Activated T-cell treated with anti-CD3 and anti-CD28 coated beads, Interleukin-2, amount 50 U/mL, for 72 hours (primary cell): ENCODE measurements at places on chromosomes 2 and 18.
A peak's percentile ranks its signal among the peaks of the same experiment; 100 is the strongest.

- no peak for DNase-seq
Observed at GRCh38 chr2:115369400-115369799, 927.0 kb downstream of the DPP10 start.

GRCh38 chr2:160322320-160322719 lies 122.2 kb upstream of the ITGB6 start:
- peak; percentile 42 for DNase-seq

- no peak for DNase-seq
Observed at GRCh38 chr2:231159306-231159705, 34.5 kb upstream of the HTR2B start.

DNA sequence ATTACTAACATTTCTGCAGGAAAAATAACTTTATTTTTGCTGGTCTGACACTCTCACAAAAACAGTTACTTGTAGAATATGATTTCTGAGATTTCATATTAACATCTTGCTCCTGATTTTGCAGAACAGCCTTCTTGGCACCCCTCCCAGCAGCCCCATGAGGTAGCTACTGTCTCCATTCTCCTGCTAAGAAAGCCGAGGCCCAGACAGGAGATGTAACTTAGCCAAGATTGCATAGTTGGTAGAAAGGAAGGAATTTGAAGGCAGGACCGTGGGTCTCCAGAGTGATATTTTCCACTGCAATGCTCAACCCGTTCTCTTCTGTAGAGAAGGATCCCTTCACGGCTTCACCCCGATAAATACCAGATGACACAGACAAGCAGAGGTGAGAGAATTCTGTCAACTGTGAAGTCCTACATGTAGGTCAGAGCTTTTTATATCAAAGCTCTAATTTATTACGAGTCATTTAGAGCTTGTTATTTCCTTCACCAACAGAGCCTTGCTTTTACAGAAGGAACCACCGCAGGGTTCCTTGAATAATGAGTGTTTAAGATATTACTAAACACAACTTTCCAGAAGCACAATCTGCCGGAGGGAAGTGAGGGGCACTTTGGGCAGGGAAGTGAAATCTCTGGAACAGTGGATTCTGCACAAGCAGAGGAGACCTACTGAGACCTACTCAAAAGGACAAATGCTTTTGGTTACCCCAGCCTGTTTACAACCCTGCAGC lies 48.0 kb upstream of the MYCN start:
- DNase-seq, result no peak

- peak; percentile 19 for DNase-seq
Observed at GRCh38 chr2:231936491-231936890, 10.3 kb upstream of the NPPC start.

DNA sequence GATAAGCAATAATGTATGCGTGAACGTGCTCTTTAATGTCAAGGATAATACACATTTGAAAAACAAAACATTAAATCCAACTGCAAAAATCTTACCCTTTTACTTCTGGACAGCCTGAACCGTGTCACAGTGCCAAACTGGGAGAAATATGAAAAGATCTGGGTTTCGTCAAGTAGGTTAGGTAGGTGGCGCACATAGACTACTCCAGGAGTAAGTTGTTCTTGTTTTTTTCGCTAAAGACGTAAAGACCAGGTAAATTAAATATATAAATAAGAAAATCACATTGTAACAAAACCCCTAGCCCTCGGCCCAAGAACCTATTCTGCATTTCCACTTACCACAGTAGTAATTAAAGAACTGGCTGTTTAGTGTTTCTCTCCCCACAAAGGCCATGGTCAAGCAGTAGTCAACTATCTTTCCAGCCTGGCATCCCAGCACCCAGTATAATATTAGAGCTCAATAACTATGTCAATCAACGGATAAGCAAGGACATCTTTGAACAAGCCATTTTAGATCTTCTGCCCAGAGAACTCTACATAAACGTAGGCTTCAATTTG lies 1.1 kb downstream of the NIFK start:
- DNase-seq, result no peak

GRCh38 chr2:33477473-33478468 lies 1.3 kb downstream of the RASGRP3 start:
- peak; percentile 32 for DNase-seq

DNA sequence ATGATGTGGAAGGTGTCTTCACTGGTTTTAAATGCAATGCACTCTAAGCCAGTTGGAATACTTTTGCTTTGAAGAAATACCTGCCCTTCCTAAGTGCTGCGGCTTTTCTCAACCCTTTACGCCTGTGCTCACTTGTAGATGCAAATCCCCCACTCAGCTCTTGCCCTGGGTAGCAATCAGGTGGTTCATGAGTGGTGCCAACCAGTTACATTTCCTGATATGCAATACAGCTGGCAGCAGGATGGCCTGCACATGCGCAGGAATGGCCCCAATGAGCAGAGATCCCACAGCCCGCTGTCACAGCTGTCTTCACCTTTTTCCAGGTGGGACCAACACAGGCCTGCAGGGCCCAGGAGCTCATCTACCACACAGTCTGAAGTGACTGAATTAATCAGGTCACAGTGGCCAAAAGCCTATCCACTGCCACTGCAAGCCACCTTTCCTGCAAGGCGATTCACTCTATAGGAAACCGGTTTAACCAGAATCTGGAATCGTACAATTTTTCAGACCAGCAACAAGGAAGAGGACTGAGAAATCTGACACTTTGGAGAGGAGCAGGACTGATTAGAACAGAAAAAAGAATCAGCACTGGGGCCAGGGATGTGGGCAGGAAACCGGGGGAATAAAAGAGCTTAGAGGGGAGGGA lies 247.8 kb downstream of the MYT1L start:
- DNase-seq, result no peak

DNA sequence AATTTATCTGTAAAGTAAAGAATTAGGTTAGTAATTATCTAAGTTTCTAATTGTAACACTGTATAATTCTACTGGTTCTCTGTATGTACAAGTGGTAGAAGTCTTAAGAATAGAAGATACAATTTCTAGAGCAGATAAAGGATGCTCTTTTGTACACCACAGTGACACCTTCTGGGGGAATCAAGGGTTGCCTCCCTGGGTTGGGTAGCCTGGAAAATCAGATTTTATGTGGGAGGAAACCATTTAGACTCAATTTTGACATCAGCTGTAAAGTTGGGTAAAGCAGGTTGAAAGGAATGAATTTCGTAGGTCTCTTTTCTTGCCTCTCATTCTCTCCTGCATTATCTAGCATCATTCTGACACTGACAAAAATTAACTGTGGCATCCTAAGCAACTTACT lies 354.8 kb downstream of the DCC start:
- no peak for DNase-seq

DNA sequence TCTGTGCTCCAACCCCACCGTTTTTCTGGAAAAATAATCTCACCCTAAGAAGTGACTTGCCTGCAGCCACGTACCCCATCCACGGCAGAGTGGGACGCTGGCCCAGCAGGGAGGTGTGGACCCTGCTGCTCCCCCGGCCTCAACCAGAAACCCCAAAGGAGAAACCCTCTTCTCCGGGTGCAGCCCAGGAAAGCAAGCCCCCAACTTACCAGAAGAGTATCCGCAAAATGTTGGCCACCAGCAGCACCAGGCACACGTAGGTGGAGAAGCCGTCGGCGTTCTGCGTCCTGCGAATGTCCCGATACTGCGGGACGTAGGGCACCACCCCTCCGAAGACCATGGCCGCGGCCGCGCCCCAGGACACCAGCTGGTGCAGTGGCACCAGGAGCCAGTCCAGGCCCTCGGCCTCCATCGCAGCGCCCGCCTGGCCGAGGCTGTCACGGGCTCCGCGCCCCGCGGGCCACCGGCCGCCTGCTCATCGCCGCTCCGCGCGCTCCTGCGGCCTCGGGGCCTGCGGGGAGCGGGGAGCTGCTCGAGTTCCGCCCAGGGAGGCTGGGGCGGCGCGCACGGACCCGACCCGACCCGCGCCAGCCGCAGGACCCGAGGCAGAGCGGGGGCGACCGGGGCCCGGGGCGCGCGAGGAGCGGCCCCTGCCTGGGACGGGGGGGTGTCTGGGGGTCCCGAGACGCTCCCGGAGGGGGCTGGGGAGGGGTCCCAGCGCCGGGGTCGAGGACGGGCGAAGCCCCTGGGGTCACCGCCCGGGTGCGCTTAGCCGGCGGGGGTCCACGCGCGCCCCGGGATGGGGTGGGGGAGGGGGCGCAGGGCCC lies 725 bp downstream of the SLC66A2 start:
- DNase-seq, result peak; percentile 60

DNA sequence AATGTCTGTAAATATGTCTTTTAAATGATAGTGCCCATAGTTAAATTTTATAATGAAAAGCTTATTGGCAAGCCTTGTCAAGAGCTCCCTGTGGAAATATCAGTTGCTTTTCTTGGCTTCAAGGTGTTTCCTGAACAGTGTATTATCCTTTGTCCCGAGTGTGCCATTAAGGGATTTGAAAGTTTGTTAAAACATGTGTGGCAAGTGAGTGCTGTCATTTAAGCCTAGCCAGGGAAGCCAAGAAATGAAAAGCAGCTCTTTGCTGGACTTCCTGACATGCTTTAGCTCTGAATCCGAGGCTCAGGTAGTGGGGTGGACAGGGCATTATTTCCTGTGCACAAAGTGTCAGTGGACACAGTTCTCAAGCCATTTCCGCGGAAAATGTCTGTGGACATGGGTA lies 111.5 kb downstream of the DIS3L2 start:
- no peak for DNase-seq

GRCh38 chr2:187547353-187547979 lies 6.8 kb downstream of the TFPI start:
- no peak for DNase-seq

DNA sequence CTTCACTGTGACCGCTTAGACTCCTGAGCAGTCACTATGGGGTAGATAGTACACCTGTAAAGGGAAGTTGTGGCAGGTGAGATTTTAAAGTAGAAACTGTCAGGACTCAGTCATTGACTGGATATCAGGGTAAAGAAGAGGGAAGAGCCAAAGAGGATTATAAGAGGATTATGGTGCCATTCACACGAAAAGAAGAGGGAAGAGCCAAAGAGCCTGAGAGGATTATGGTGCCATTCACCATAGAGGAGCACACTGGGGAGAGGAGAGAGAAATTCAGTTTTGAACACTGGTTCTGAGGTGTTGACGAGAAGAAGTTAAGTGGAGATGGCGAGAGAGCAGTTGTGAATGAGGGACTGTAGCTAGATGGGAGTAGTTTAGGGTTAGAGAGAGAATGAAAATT lies 16.9 kb upstream of the KCNJ13 start:
- DNase-seq, result no peak

DNA sequence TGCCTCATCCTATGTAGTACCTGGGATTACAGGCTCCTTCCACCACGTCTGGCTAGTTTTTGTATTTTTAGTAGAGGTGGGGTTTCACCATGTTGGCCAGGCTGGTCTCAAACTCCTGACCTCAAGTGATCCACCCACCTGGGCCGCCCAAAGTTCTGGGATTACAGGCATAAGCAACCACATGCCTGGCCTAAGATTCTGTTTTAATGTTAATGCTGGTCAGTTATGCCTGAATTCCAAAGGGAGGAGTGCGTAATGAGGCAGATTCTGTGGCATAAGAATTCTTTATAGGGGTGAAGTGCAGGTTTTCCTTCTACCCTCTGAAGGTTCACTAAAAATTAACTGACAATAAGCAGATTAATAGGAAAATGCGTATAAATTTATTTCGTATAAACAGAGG lies 1343.8 kb upstream of the LRRTM1 start:
- no peak for DNase-seq

- DNase-seq, result no peak
Observed at GRCh38 chr2:41775366-41776025, 272.3 kb upstream of the PKDCC start.

GRCh38 chr2:106076941-106077340 lies 117.2 kb downstream of the UXS1 start:
- no peak for DNase-seq

- DNase-seq, result peak; percentile 59
Observed at GRCh38 chr2:237968048-237968862, 1.4 kb downstream of the UBE2F start.

DNA sequence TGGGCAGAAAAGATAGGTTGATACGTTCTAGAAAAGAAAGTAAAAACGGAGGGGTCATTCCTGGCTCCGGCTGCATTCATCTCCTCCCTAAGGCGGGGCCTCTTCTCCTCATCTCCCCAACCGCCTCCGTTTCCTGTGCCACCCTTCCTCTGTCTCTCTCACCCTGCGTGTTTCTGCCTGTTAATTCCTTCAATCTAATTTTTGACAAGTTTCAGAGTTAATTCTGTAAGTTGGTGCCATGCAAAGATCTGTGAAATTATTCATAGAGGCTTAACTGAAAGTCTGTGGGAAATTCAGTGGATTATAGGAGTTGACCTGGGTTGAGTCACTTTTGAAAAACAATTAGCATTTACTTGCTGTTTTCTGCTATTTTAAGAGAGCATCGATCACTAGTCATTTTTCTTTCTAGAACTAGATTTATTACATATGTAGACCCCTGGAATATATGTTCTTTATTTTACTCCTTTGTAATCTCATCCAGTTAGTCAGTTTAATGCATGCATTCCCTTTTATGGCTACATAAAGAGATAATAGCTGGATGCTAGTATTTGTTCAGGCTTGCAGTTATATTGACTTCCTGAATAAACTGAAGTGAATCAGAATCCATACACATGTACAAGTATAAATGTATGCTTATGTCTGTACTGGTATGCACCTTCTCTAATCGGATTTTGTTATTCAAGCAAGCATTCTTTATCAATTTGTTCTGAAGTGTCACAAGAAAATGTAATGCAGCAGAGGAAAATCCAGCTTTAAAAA lies 91.1 kb downstream of the EML6 start:
- DNase-seq, result no peak

GRCh38 chr2:142867136-142867535 lies 10.3 kb upstream of the KYNU start:
- DNase-seq, result no peak

- no peak for DNase-seq
Observed at GRCh38 chr2:57160976-57161375, 885.6 kb upstream of the VRK2 start.

DNA sequence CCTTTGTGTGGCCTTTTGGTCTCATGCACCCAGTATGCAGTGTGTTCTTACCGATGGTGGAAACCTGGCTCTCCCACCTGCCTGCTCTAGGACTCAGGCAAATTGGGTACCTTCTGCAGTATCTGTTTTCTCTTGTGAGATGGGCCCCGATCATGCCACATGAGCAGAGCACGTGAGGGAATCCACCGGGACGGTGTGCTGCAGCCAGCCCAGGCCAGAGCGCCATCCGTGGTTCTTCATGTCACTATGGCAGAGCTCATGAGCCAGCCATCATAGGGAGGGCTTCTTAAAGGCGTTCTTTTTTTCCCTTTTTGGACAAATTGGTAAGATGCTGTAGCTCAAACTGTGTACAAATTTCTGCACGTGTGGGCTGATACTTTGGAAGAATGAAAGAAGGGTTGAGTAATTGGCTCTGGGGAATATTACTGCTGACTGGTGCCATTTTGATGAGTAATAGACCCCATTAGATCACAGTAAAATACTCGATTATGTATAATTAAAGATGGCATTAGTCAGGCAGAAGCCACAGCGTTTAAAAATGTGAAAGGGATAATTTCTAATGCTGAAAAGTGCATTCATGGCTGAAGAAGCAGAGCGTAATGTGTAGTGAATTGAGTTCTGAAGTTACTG lies 19.2 kb downstream of the SH3RF3 start:
- no peak for DNase-seq
